Uterus (tissue), 4 donors: ENCODE measurements at places on chromosomes 5 and 9. TPM values are rescaled to one million over a fixed set of nuclear protein-coding genes. Genes with fewer than 3 reads are reported as not detected.

The ZNF483 gene
- total RNA-seq = 11.0 TPM

The SLC22A5 gene
- total RNA-seq = 18.9 TPM

The LIFR gene
- total RNA-seq = 197 TPM

The PSD2 gene
- total RNA-seq = 0.30 TPM

The PRUNE2 gene
- total RNA-seq = 129 TPM

The TUT7 gene
- 26.0 TPM for total RNA-seq

The CTSV gene
- total RNA-seq = not detected

The DMXL1 gene
- total RNA-seq = 24.4 TPM

The PCDHB9 gene
- 5.5 TPM for total RNA-seq

The CMYA5 gene
- total RNA-seq = 15.8 TPM

The SPINK4 gene
- not detected for total RNA-seq

The ZMAT2 gene
- total RNA-seq = 38.8 TPM

The NR5A1 gene
- 0.14 TPM for total RNA-seq

The SLC9A3 gene
- 3.9 TPM for total RNA-seq

The LIX1 gene
- 3.9 TPM for total RNA-seq
